ENCODE measurements at places on chromosomes 6 and 20. TPM values are rescaled to one million over a fixed set of nuclear protein-coding genes. Genes with fewer than 3 reads are reported as not detected.

GRCh38 chr6:3467996-3468395 is 11.1 kb upstream of the SLC22A23 start:
- DNase-seq, result no peak

- DNase-seq, result no peak
Measured at GRCh38 chr6:99016355-99016754, 68.6 kb upstream of the FBXL4 start.

- DNase-seq, result no peak
Measured at GRCh38 chr20:44805335-44805978, 4.9 kb downstream of the RIMS4 start.

Gene GLO1
- polyA plus RNA-seq, result 221 TPM
